ENCODE measurements at places on chromosomes 11 and 22. TPM values are rescaled to one million over a fixed set of nuclear protein-coding genes. Genes with fewer than 3 reads are reported as not detected.

ISX gene
- not detected for total RNA-seq

SNX32 gene
- total RNA-seq: not detected

- DNase-seq: no peak
These were observed 305.8 kb upstream of the NCAM1 start for GRCh38 chr11:112655371-112655770.

GRCh38 chr11:83793310-83793709 lies 507.1 kb upstream of the CCDC90B start:
- DNase-seq: no peak

DNA sequence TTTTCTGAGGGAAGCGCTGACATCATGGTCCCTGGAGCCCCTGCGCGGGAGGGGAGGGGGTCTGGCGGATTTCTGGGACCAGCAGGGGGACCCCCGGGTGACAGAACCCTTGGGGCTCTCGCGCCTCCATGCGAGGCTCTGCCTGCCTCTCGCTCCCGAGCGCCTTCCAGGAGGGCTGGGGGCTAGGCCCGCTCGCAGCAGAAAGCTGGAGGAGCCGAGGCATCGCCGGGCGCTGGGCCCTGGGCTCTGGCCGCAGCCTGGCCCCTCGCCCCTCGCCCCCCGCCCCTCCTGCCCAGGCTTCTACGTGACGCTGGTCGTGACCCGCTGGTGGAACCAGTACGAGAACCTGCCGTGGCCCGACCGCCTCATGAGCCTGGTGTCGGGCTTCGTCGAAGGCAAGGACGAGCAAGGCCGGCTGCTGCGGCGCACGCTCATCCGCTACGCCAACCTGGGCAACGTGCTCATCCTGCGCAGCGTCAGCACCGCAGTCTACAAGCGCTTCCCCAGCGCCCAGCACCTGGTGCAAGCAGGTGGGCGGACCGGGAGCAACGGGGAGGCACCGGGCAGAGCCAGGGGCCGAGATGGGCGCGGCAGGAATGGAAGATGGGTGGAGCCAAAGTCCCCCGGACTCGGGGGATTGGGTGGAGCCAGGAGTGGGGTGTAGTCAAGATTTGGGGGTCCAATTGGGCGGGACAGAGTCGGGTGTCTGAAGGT lies 5.4 kb downstream of the BEST1 start:
- DNase-seq: no peak

Data from renal cortical epithelial cell (primary cell).